ENCODE measurements at places on chromosomes 4 and X. TPM values are rescaled to one million over a fixed set of nuclear protein-coding genes. Genes with fewer than 3 reads are reported as not detected.

GAGE1 gene
- total RNA-seq, result not detected

LDB2 gene
- total RNA-seq, result not detected

LIN54 gene
- total RNA-seq, result 6.6 TPM

MTMR8 gene
- 0.95 TPM for total RNA-seq

NAP1L2 gene
- total RNA-seq, result 1.1 TPM

HSD17B13 gene
- not detected for total RNA-seq
